Motor neuron (in vitro differentiated cells): ENCODE measurements at places on chromosomes 3 and 15. TPM values are rescaled to one million over a fixed set of nuclear protein-coding genes. Genes with fewer than 3 reads are reported as not detected.
A peak's percentile ranks its signal among the peaks of the same experiment; 100 is the strongest.

DNA sequence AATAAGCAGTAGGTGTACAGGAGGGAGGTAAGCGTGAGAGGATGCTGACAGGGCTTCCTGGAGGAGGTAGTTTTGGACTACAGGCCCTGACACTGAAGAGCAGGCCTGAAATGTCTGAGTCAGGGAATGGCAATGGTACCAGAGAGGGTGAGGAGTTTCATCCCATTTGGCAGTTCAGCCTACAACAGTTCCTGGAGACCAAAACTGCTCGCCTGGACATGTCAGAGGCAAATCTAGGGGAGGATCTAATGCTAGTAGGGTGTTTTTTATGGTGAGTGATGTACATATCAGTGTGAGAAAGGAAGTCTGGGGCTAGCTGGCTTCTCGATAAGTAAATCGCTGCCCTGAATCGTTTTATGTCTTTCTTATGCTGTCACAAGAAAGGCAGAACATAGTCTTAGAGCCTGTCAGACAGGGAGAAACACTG lies 13.8 kb upstream of the TNFSF10 start:
- no peak for ATAC-seq

- ATAC-seq: no peak
These were observed 1.7 kb downstream of the ACY1 start for GRCh38 chr3:51985063-51985462.

GRCh38 chr3:100004931-100005330 lies 109.4 kb downstream of the FILIP1L start:
- no peak for ATAC-seq

DNA sequence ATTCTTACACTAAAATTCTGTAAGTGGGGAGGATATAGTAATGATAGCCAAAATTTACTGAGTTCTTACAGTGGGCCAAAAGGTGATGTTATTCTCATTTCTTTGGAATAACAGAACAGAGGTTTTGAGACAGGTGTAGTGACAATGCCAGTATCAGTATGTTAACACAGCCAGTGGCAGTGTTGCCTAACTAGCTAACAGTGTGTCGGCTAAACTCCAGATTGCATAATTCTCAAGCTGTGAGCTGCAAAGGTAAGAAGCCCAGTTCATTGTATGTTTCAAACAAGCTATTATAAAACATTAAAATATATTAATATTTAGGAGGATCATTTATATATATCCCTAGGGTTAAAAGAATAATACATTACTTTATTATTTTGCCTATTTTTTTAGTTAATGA lies 920 bp downstream of the SLC15A2 start:
- ATAC-seq: no peak

The GOLGA6A gene
- total RNA-seq: 0.15 and 0.38 TPM in 2 replicates

- ATAC-seq: no peak
These were observed 71.5 kb downstream of the GSK3B start for GRCh38 chr3:120022729-120023128.

DNA sequence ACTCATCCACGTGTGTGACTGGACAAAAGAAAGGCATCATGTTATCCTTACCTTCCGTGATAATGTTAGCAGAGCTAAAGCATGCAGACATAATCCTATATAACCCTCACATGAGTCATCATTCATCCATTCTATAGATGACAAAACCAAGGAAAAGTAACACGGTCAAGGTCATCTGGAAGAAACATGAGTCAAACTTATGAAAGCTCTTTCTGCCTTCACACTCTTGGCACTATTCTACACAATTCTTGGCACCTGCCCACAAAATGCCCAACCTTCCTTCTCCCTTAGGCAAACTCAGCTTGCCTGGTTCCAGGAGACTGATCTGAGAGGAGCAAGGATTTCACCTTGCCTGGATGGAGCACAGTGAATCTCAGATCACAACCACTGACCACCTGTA lies 66.9 kb downstream of the PRICKLE2 start:
- no peak for ATAC-seq

- no peak for ATAC-seq
These were observed 4.8 kb downstream of the SCG5 start for GRCh38 chr15:32646291-32646690.

DNA sequence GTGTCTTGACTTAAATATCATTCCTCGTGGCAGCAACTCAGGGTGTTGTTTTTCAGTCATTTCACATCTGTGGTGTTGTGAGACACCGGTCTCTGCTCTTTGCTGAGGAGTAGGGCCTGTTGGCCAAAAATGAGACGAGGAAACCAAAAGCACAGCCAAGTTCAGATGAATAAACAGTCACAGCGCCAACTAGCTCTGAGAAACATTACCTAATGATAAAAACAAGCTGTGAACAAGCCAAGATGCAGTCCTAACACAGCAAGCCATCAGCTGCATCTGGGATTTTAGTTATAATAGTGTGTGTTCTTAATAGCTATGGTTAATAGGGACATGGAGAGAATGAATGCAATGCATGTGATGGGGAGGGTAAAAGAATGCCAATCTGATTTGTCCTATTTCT lies 843.4 kb upstream of the DPPA4 start:
- no peak for ATAC-seq

The CCK gene
- total RNA-seq: not detected in 2 replicates

GRCh38 chr3:65963787-65964677 lies 74.7 kb downstream of the MAGI1 start:
- ATAC-seq: no peak

The POTEB2 gene
- total RNA-seq: not detected in 2 replicates

DNA sequence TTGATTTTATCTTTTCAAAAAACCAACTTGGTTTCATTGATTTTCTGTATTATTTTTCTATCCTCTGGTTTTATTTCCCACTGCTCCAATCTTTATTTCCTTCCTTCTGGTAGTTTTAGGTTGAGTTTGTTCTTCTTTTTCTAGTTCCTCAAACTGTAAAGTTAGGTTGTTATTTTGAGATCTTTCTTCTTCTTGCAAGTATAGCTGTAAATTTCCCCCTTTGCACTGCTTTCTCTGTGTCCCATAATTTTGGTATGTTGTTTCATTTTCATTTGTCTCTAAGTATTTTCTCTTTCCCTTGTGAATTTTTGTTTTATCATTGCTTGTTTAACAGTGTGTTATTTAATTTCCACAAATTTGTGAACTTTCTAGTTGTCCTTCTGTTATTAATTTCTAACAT lies 120.0 kb downstream of the PLD1 start:
- ATAC-seq: no peak

DNA sequence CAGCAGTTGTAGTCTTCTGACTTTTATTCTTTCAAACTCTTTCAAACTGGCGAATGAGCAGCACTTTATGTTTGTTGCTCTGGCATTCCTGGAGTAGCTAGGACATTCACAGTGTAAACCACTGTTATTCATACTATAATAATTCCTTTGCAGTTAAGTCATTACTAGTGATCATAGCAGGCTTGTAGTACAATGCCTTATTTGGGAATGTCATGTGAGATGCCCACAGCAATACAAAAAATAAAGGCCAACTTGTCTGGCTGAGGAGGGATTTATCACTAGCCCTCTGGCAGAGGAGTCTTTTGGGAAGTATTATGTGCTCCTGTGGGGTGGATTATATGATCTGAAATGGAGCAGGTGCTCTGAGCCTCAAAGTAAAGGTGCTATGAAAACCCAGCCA lies 197.2 kb downstream of the VGLL3 start:
- ATAC-seq: peak; percentile 70

- ATAC-seq: no peak
These were observed 1.5 kb downstream of the GRM2 start for GRCh38 chr3:51708216-51708845.

- ATAC-seq: peak; percentile 65
These were observed 16.0 kb upstream of the CPEB1 start for GRCh38 chr15:82663186-82663600.

GRCh38 chr15:44029940-44030568 lies 165.0 kb downstream of the FRMD5 start:
- ATAC-seq: no peak

The OPA1 gene
- total RNA-seq: 65.5 and 70.0 TPM in 2 replicates

DNA sequence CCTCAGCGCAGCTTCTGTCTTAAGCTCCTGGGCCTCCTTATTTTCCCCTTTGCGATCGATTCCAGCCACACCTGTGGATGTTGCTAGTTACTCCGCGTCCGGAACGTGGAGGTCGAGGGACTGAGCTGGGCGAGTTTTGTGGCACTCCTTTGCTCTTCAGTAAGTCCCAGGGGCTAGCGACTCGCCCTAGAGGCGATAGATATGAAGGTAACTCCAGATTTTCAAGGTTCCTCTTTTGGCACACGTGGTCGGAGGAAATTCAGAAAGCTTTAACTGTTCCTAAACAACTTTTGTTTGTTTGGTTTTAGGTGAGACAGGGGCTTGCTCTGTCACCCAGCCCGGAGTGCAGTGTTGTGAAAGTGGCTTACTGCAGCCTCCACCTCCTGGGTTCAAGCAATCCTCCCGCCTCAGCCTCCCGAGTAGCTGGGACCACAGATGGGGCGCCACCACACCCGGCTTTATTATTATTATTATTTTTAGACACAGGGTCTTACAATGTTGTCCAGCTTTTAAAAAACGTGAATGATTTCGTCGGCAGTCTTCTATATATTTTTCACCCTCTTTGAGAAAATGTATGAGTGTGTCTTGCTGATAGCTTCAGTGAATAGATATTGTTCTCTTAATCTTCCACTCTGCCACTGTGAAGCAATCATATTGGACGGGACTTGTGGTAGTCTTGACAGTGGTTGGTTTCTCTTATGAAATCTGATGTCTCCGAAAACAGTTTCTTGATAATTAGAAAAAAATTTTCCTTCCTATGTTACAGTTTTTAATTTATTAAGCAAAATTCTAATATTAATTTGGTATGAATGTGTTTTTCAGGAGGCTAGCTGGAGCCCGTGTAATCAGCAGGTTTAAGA lies 785 bp downstream of the MFSD1 start:
- peak; percentile 38 for ATAC-seq

GRCh38 chr3:107911337-107912000 lies 179.4 kb downstream of the CD47 start:
- ATAC-seq: no peak

GRCh38 chr3:22594990-22595389 lies 608.1 kb upstream of the UBE2E2 start:
- ATAC-seq: no peak

DNA sequence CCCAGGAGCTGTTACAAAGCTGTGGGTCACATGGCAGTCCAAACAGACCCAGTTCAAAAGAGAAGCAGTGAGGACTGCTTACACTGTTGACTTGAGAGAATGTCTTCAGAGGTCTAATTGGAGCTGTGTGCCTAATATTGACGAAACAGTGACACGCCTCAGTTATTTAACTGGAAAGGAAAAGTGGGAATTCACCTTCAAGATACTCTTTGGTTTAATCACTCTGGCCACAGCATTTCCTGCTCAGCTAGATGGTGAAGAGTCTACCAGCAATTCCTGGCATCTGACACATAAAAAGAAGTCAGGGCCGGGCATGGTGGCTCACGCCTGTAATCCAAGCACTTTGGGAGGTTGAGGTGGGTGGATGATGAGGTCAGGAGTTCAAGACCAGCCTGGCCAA lies 326.4 kb downstream of the SV2B start:
- ATAC-seq: no peak

- peak; percentile 72 for ATAC-seq
These were observed 26.9 kb upstream of the LINGO1 start for GRCh38 chr15:77659350-77660321.

DNA sequence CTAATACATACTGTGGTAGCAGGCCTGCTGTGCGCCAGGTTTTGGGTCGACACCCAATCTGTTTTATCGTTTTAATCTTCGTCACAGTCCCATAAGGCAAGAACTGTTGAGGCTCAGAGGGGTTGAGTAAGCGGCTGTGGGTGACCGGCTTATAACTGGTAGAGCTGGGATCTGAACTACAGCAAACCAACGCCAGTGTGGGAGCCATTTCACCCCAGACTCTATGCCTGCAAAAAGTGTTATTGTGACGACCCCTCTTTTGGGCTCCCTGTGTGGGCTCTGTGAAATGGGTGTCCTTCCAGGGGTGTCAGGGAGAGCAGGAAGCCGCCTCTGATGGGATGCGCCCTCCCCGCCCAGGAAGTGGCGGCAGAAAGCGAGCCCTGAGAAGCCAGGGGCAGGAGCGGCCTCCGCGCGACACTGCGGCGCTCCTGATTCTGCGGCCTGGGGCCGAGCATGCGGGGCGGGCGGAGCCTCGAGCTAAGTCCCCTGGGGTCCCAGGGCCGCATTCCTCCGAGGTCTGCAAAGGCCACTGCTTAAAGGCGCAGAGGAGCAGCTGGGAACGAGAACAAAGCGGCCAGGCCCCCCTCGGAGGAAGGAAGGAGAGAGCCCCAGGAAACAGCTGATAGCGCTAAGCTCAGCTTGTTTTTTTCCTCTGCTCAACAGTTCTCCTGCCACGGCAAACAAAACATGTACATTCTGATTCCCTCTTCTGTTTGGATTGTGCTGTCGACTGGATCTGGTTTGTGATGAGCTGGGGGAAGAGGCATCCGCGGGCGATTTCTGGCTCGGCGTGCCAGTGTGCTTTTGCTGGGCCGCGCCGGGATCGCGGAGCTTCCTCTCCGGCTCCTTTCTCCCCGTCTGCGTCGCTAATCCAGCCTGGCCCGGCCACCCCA lies 33.9 kb downstream of the GRK7 start:
- ATAC-seq: peak; percentile 32

GRCh38 chr15:42024303-42024702 lies 3.5 kb upstream of the PLA2G4E start:
- ATAC-seq: no peak

The SLC2A2 gene
- total RNA-seq: 0.17 TPM in 1 of 2 replicates, not detected in the other

DNA sequence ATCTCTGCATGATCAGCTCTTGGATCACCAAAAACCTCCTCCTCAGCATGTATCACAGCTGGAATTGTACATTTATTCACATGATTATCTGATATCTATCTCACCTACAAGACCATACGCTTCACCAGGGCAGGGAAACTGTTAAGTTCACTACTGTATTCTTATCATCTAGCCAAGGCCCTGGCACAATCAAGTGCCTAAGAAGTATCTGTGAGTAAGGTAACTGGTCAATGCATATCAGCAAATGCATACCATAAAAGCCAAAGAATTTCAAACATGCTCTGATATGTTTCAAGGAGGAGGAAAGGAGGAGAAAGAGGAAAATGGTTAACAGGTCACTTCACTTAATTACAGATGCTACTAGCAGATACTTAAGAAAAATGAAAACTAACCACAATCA lies 158.4 kb downstream of the LIPC start:
- ATAC-seq: no peak

DNA sequence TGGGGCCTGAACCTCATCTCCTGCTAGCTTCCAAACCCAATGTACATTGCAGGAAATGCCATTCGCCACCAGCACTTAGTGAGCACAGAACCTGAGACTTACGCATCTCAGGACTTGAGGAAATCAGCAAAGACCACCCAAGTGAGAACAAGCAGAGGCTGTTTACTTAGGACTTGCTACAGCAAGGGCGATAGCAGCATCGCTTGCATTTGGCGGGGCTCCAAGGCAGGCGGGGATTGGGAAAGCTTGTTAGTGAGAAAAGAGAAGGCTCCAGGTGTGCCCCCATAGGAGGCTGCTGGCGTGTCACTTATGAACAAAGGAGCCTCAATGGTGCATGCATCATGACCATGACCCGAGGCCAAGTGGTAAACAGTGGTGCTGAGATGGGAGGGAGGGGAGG lies 19.7 kb downstream of the SLC6A20 start:
- ATAC-seq: no peak

The OSTN gene
- total RNA-seq: 0.15 TPM in 1 of 2 replicates, not detected in the other

The RAB6B gene
- total RNA-seq: 4.0 and 4.3 TPM in 2 replicates

- no peak for ATAC-seq
These were observed 232.5 kb downstream of the UACA start for GRCh38 chr15:70530906-70531305.
